ENCODE measurements at places on chromosomes 5 and 9.

- no peak for DNase-seq
These were observed 25.8 kb downstream of the NIPAL4 start for GRCh38 chr5:157485811-157486210.

- no peak for DNase-seq
These were observed 579.4 kb downstream of the TAF11L14 start for GRCh38 chr5:18213666-18214065.

GRCh38 chr5:78985116-78985724 is at the start of gene ARSB:
Gene ARSB, minus strand, starts transcription at chr5:78985310. Its CDS starts 62 bp downstream, at chr5:78985248.
- no peak for DNase-seq

DNA sequence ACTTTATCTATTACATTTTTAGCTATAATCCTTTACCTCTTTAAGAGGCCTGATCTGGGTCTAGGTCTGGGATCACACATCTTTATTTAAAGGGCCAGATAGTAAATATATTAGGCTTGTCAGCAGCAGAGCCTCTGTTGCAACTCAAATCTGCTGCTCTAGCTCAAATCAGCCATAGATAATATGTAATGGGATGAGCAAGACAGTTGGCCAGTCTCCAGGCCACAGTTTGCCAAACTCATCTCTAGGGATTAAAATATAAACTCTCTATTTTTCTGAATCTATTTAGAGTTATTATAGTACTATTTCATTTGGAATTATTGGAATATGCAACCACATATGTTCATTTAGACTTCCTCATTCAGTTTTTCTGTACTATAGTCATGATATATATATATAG is 115.9 kb upstream of the MINAR2 start:
- no peak for DNase-seq

DNA sequence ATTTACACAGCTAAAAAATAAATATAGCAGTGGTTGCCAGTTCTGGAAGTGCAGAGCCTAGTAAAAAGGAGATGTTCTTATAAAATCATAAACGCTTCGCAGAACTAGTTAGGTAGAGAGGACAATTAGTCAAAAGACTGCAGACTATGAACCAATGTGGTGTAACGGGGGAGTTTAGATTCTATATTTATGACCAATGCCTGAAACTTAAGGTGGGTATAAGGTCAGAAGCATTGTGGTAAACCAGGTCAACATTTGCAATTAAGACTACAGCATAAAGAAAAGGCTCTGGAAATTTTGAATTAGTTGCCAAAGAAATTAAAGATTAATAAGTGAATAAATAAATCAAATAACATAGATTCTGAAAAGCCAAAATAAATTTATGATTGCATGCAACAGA is 370.4 kb downstream of the PRDM9 start:
- DNase-seq: no peak

- no peak for DNase-seq
These were observed 79.9 kb upstream of the TAS2R1 start for GRCh38 chr5:9710069-9710468.

Data from vagina (tissue), 2 donors.